Stimulated activated CD4-positive, alpha-beta T cell treated with anti-CD3 and anti-CD28 coated beads, Interleukin-1b, Interleukin-23, amount 100 ng/mL, for 1 hour (primary cell): ENCODE measurements at places on chromosomes 5 and 9.

GRCh38 chr9:105216440-105217178 is 27.8 kb upstream of the SLC44A1 start:
- DNase-seq, result no peak

GRCh38 chr5:178545941-178546674 is 44.1 kb downstream of the COL23A1 start:
- DNase-seq, result no peak

DNA sequence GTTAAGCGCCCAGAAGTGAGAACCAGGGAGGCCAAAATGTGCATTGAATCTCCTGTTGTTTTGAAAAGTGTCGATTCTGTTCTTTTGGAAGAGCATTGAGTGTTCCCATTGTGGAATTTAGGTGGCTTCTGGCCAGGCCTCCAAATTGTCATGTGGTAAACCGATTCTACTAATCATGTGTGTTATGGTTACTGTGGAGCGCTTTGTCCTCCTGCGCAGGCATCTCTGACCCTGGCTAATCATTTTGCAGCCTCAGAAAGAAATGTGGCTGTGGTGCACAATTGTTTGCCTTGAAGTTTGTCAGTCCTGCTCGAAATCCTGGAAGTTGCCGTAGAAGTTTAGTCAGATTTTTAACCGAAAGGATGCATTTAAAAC is 121.3 kb downstream of the RASGRF2 start:
- DNase-seq, result no peak

DNA sequence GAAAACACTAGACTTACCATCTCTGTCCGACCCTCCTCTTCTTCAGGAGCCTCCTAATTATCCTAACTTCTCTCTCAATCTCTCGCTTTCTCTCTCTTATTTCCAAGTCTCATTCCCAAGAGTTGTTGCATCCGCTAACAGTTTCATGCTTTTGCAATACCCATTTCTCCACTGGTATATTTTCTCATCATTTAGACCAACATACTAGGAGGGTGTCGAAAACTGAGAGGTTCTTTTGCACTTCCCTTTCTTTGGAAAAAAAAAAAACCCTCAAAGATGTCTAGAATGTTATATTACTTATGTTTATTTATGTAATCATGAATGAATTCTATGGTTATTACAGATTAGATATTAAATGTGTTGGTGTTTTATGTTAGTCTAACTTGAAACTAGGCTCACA is 35.9 kb downstream of the SPZ1 start:
- no peak for DNase-seq

- no peak for DNase-seq
Observed at GRCh38 chr5:88090506-88090905, 178.1 kb downstream of the TMEM161B start.

- DNase-seq, result peak; percentile 27
Observed at GRCh38 chr5:132829742-132830435, 558 bp downstream of the SHROOM1 start.

DNA sequence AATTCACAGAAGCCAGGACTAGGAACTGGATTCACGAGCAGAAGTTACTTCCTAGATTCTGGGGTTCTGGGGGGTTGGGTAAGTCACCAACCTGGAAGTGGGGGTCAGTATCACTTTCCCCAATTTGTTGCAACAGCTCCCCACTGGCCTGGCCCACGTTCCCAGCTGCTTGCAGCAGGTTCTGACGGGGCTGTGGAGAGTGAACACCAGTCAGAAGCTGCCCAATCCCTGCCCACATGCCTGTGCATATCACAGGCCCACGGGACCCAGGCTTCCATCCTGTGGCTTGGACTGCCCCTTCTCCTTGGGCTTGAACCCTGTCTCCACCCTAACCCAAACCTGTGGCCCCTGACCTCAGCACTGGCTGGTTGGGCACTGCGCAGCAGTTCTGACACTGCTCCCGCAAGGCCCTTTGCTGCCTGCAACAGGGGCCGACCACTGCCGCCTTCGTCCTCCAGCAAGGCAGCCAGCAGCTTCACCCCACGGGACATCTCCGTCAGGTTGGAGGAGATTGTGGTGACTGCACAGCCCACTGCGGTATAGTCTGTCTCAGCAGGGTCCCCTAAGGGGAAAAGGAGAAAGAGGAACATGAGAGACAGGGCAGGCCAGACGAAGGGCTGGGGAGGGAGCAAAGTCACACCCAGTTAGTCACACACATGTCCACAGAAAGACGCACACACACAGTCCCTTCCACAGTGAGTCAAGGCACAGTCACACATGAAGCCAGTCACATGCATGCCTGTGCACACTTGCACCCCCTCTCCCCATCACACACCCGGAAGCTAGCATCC is 13.1 kb downstream of the TLN1 start:
- no peak for DNase-seq

DNA sequence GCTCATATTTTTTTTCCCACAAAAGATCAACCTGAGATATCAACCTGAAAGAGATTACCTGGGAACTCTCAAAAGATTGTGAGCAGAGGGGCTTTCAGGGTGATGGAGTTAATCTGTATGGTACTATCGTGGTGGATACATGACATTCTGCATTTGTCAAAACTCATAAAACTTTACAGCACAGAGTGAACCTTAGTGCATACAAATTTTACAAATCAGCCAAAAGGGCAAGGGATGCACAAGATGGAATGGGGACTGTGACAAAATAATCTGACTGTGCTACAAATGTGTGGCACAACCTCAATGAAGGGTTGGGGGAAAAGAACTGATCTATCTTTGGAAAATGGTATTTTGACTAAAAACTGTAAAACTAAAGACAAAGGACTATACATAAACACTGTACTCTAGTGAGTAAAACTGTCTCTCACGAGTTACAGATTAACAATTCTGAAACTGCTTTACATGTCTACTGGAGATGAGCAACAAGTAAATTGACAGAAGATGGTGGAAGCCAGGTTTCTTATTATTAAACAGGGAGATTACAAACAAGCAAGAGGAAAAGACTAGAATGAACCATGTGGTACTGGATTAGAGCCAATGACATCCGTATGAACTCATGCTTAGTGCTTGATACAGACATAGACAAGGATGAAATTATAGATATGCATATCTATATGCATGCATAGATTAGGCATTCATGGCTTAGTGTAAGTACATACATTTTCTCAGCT is 24.8 kb upstream of the RLN1 start:
- no peak for DNase-seq
